ENCODE measurements at places on chromosomes 6 and 20. TPM values are rescaled to one million over a fixed set of nuclear protein-coding genes. Genes with fewer than 3 reads are reported as not detected.

The GJA10 gene
- not detected for total RNA-seq

The SOD2 gene
- total RNA-seq = 45.4 TPM

DNA sequence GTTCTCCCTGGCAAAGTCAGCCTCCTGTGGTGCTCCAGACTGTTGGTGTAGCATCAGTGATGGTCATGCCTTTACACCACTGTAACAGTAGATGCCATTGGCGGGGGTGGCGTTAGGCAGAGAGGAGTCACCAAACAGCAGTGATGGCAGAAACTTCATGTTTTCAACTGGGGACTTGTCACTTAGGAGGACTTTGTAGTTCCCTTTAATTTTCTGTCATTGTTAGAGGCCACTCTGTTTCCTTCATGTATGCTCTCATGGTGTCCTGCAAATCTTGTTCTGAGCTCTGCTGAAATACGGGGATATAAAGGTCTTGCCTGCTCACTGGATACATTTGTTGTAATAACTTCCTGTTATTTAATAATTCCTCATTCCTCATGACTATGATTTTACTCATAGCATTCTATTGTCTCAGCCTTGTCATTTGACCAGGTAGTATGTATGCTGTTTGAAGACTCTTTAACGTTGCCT, 4.6 kb downstream of the MAP3K4 start:
- no peak for DNase-seq

- no peak for DNase-seq
Observed at GRCh38 chr6:108114841-108115597, 40.5 kb upstream of the OSTM1 start.

DNA sequence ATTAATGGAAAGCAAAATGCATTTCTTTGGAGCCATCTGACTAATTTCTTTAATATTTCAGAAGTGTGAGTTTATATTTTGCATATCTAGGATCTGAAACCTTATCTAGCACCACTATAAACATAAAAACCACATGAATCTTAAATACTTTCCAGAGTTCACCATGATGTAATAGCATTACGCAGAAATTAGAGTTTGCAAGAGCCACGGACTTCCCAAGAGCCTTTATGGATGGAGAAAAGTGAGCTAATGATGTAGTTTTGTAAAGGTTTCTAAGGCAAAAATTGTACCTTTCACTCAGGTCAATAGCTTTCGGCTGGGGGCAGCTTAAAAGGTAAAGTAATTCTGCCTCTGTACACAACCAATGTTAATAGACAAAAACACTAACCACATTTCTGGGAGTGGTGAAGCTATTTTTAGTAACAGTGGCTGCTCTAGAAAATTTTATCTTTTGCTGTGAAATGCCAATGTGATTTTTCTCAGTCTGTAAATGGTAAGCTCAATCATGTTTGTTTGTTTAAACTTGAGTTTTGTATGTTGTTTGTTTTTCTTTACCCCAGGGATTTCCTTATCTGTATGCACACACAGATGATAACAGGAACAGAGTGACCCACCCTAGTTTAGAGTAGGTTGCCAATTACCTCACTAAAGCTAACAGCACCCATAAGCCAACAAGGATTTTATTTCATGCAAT, 80.5 kb downstream of the FILIP1 start:
- DNase-seq = no peak

Measured in cerebellum (tissue), 4 donors.